ENCODE measurements at places on chromosomes 2 and 18. TPM values are rescaled to one million over a fixed set of nuclear protein-coding genes. Genes with fewer than 3 reads are reported as not detected.

Gene PLGLB1
- 1.8 TPM for total RNA-seq

Gene RDH14
- total RNA-seq = 20.2 TPM

Gene TEKT4
- not detected for total RNA-seq

Gene SF3B1
- total RNA-seq = 188 TPM

Gene LAMA3
- total RNA-seq = 19.1 TPM

Gene COBLL1
- 8.0 TPM for total RNA-seq

Gene CLIP4
- total RNA-seq = 94.0 TPM

Gene UCN
- 0.14 TPM for total RNA-seq

Gene NCK2
- 25.6 TPM for total RNA-seq

Gene PRSS56
- not detected for total RNA-seq

Gene GRP
- total RNA-seq = not detected

Gene VIT
- total RNA-seq = 2.0 TPM

Gene KCNJ13
- not detected for total RNA-seq

Gene GALNT1
- total RNA-seq = 93.9 TPM

Gene FAM124B
- total RNA-seq = under 0.01 TPM

Gene LRP1B
- under 0.01 TPM for total RNA-seq

Gene MDH1
- total RNA-seq = 185 TPM
